HFF-Myc (cell line): ENCODE measurements at places on chromosomes 7 and 10.

GRCh38 chr10:92200564-92200963 lies 90.3 kb downstream of the CPEB3 start:
- no peak for DNase-seq

DNA sequence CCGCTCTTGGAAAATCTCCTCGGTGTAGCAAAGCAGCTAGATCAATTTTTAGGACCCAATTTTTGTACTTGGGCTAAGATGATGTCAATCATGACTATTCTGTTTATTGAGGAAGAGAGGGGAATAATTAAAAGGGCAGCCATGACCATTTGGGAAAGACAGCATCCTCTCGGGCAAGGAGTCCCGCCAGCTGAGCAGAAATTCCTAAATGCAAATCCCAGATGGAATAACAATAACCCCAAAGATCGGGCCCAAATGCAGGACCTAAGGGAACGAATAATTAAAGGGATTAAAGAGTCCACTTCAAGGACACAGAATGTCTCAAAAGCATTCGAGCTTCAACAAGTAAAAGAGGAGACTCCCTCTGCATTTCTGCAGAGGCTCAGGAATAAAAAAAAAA lies 18.7 kb downstream of the COL17A1 start:
- no peak for DNase-seq

GRCh38 chr7:116525298-116525912 lies 569 bp downstream of the CAV1 start:
- no peak for DNase-seq

- no peak for DNase-seq
Measured at GRCh38 chr10:78212786-78213175, 179.1 kb downstream of the RPS24 start.

- no peak for DNase-seq
Measured at GRCh38 chr10:11335167-11335652, 276.2 kb downstream of the USP6NL start.

- DNase-seq, result no peak
Measured at GRCh38 chr7:130970696-130971095, 236.7 kb upstream of the KLF14 start.
